Effector memory CD8-positive, alpha-beta T cell (primary cell): ENCODE measurements at places on chromosomes 7 and 10.

GRCh38 chr7:29652556-29652955, 88.9 kb downstream of the PRR15 start:
- DNase-seq = no peak
- no peak overlapping the region for H3K27ac ChIP-seq
- no peaks in the 10 kb centered on the region for H3K36me3 ChIP-seq
- H3K4me3 ChIP-seq = no peak overlapping the region
- peaks cover 4% of the 10 kb centered on the region for H3K27me3 ChIP-seq
- no peaks in the 10 kb centered on the region for H3K4me1 ChIP-seq

DNA sequence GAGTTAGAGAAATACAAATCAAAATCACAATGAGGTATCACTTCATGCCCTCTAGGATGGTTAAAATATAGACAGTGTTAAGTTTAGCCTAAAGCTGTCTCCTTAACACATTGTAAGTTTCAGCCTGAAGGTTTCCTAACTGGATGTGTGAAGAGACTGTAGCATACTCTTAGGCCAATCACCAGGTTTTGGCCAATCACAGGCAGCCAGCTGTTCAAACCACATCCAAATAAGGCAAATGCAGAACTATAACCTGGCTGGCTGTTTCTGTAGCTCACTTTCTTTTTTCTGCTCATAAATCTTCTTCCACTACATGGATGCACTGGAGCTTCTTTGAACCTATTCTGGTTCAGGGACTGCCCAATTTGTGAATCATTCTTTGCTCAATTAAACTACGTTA, 19.7 kb downstream of the ESYT2 start:
- peak overlapping the region; percentile 17 for H3K4me3 ChIP-seq
- H3K4me1 ChIP-seq = peaks cover 56% of the 10 kb centered on the region
- peaks cover 75% of the 10 kb centered on the region for H3K36me3 ChIP-seq
- H3K27ac ChIP-seq = peak overlapping the region; percentile 83
- H3K27me3 ChIP-seq = no peaks in the 10 kb centered on the region
- DNase-seq = no peak

- H3K36me3 ChIP-seq = peaks cover 3% of the 10 kb centered on the region
- H3K4me3 ChIP-seq = peak overlapping the region; percentile 95
- H3K27me3 ChIP-seq = peaks cover 8% of the 10 kb centered on the region
- DNase-seq = no peak
These were observed 28.4 kb downstream of the RBM20 start for GRCh38 chr10:110672580-110672919.

DNA sequence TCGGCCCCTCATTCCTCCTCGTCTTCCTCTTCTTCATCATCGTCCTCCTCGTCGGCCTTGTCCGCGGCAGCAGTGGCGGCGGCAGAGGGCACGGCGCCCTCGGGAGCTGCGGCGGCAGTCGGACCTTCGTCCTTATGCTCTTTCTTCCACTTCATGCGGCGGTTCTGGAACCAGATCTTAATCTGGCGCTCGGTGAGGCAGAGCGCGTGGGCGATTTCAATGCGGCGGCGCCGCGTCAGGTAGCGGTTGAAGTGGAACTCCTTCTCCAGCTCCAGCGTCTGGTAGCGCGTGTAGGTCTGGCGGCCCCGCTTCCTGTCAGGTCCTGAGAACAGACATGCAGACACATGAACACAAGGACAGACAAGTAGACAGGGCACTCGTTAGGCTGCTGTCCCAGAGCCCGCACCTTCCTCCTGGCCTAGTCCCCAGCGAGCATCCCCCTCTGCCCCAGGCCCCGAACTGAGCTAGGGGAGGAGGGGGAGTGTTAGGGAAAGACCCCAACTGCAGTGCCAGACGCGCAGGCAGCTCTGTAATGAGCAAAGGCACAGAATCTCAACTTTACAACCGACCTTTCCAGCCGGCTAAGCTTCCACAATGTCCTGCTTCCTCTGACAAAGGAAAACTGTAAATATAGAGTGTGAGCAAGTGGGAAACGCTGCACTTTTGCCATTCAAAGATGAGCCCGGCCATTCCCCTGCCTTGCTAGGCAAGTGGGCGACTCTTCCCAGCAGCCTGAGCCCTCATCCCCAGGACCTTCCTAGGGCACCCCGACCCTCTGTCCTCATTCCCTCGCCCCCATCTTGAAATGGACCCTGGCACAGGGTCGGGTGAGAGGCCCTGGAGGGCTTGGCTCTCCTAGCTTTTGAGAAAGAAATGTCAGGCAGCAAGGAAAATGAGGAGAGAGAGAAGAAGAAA, 1.3 kb downstream of the HOXA7 start:
- H3K4me3 ChIP-seq = peak overlapping the region; percentile 80
- no peak overlapping the region for H3K27ac ChIP-seq
- peaks cover 49% of the 10 kb centered on the region for H3K4me1 ChIP-seq
- DNase-seq = no peak
- H3K36me3 ChIP-seq = peaks cover 36% of the 10 kb centered on the region

- H3K36me3 ChIP-seq = no peaks in the 10 kb centered on the region
- peak overlapping the region; percentile 29 for H3K27ac ChIP-seq
- H3K4me1 ChIP-seq = peaks cover 8% of the 10 kb centered on the region
- DNase-seq = no peak
These were observed 111.6 kb downstream of the ARHGAP22 start for GRCh38 chr10:48493083-48493871.

GRCh38 chr10:49656845-49657493, 22.5 kb upstream of the C10orf53 start:
- no peak overlapping the region for H3K27ac ChIP-seq
- no peaks in the 10 kb centered on the region for H3K36me3 ChIP-seq
- H3K27me3 ChIP-seq = peaks cover 36% of the 10 kb centered on the region
- DNase-seq = no peak
- no peak overlapping the region for H3K4me3 ChIP-seq
- H3K4me1 ChIP-seq = no peaks in the 10 kb centered on the region

- peaks cover 65% of the 10 kb centered on the region for H3K36me3 ChIP-seq
- H3K27me3 ChIP-seq = no peaks in the 10 kb centered on the region
- no peak overlapping the region for H3K4me3 ChIP-seq
- peak; percentile 54 for DNase-seq
These were observed 35.5 kb downstream of the IKZF1 start for GRCh38 chr7:50339990-50340500.

GRCh38 chr10:101267290-101267680, 38.0 kb upstream of the LBX1 start:
- H3K36me3 ChIP-seq = peaks cover 3% of the 10 kb centered on the region
- H3K4me1 ChIP-seq = peaks cover under 1% of the 10 kb centered on the region
- no peak for DNase-seq
- H3K27ac ChIP-seq = no peak overlapping the region
- peaks cover 42% of the 10 kb centered on the region for H3K27me3 ChIP-seq

DNA sequence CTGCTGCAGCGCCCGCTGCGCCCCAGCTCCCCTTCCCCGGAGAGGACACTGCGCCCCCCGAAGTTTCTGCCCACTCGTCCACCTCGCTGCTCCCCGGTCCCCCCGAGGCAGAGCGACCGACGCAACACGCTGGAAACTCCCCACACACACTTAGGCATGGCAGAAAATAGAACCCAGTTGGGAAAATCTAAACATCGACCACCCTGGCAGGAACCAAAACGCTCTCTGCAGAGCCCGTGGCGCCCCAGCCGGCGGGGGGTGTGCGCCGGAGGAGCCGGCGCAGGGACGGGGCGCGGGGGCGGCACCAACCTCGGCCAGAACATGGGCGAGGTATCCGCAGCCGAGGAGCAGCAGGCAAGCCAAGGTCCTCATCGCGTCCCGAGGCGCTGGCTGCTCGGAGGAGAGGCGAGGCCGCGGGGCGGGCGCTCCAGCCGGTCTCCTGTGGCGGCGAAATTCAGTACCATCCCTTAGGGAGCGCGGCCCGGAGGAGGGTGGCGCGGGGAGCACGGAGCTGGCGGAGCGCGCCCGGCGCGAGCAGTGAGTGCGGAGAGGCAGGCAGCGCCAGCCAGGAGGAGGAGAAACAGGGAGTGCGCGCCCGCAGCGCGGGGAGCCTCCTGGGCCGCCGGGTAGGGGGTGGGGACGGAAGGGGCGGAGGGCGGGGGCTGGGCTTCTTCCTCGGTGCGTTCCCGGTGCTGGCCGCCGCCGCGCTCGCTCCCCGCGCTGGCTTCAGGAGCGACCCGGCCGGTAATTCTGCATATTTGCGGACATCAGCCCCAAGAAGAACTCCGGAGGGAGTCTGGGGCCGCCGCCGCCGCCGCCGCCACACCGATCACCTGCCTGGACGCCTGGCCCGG, 789 bp downstream of the PDGFA start:
- no peak for DNase-seq
- no peak overlapping the region for H3K27ac ChIP-seq
- peak overlapping the region; percentile 76 for H3K4me3 ChIP-seq
- H3K4me1 ChIP-seq = peaks cover 9% of the 10 kb centered on the region

DNA sequence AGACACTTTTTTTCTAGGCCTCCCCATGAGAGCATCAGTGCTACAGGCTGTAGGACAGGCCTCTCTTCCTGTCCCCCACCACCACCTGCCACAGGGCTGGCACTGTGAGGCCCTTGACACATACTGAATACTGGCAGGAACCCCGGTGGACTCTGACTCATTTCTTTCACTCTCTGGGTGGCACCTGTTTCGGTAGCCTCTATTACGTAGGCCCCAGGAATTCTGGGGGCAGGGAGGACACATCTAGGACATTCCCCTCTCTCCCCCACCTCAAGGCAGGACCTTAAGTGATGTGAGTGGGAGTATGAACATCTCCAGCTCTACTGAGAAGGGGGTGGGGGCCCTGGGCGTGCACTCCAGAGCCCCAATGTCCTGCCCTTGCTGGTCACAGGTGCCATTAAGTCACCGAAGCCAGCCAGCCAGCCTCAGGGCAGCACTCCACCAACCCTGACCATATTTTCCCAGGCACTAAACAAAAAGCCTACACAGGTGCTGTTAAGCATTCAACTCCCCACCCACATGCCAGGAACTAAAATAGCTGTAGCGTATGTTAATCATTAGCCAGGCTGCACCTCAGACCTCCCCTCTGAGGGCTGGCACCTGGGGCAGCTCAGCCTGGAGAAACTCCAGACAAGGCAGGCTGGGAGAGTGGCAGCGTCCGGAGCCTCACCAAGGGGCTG, 8.9 kb downstream of the ANXA11 start:
- peak overlapping the region; percentile 59 for H3K4me3 ChIP-seq
- H3K27me3 ChIP-seq = no peaks in the 10 kb centered on the region
- peak overlapping the region; percentile 95 for H3K27ac ChIP-seq
- peaks cover 23% of the 10 kb centered on the region for H3K36me3 ChIP-seq

DNA sequence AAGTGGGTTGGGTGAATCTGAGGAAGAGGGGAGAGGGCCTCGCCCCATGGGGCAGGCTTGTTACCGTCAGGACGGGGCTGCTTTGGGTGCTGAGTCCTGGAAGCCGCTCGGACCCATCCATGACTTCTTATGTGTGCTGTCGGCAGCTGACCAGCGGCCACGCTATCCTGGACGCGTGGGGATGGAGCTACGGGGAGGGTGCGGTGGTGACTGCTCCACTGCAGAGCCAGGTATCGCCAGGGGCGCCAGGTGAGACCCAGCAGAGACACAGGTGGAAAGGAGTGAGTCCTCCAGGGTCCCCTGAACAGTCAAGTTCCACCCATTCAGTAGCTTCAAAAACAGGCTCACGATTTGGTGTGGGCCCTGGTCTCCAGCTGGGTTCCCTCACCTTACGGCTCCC, 10.6 kb upstream of the FAM20C start:
- H3K27me3 ChIP-seq = peaks cover 9% of the 10 kb centered on the region
- H3K27ac ChIP-seq = no peak overlapping the region
- no peak overlapping the region for H3K4me3 ChIP-seq
- no peaks in the 10 kb centered on the region for H3K36me3 ChIP-seq

DNA sequence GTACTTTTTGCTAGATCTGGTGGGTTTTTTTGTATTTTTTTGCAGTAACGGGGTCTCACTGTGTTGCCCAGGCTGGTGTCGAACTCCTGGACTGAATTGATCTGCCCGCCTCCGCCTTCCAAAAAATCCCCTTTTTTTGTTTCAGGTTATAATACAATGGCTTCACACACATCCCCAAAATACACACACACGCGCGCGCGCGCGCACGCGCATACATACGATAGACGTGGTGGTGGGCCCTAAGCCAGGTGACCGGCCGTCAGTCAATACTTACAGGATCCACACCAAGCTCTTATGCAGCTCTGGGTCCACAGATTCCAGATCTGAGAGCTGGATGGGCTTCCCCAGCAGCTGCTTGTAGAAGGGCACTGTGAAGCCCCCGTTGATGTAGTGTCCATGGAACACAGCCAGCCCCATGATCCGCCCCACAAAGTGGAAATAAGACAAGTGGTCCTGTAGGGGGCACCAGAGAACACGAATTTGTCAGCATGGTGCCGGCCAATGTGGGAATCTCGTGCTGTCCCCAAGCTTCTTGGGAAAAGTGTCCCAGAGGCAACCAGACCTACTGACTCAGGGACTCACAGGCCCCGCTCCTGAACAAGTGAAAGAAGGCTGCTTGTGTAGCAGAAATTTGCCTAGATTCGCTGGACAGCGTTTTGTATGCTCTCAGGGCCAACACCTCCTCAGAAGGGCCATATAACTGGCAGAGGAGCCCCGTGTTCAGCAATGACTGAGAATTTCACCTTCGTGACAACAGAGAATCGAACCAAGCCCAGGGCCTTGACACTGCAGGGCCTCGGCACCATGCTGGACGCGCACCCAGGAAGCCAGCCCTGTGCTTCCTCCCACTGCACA, 103.6 kb downstream of the SMURF1 start:
- H3K36me3 ChIP-seq = peaks cover 77% of the 10 kb centered on the region
- H3K4me3 ChIP-seq = no peak overlapping the region
- DNase-seq = peak; percentile 55
- peaks cover 6% of the 10 kb centered on the region for H3K4me1 ChIP-seq
- no peaks in the 10 kb centered on the region for H3K27me3 ChIP-seq
- peak overlapping the region; percentile 69 for H3K27ac ChIP-seq

DNA sequence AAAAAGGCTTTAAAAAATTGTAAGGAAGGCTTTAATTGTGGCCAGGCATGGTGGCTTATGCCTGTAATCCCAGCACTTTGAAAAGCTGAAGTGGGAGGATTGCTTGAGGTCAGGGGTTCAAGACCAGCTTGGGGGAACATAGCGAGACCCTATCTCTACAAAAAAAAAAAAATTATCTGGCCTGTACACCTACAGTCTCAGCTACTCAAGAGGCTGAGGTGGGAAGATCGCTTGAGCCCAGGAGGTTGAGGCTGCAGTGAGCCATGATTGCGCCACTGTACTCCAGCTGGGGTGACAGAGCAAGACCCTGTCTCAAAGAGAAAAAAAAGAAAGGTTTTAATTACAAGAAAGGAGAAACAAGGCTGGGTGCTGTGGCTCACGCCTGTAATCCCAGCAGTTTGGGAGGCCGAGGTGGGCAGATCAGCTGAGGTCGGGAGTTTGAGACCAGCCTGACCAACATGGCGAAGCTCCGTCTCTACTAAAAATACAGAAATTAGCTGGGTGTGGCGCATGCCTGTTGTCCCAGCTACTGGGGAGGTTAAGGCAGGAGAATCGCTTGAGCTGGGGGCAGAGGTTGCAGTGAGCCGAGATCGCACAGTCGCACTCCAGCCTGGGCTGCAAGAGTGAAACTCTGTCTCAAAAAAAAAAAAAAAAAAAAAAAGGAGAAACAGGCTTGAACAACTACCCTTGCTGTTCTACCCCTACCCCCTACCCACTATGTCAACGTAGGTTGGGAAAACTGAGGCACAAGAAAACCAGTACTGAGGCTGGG, 83.7 kb downstream of the CARD11 start:
- H3K27ac ChIP-seq = peak overlapping the region; percentile 44
- no peak overlapping the region for H3K4me3 ChIP-seq
- H3K27me3 ChIP-seq = no peaks in the 10 kb centered on the region

GRCh38 chr7:151059367-151060112, at the start of gene SLC4A2:
Gene SLC4A2 (plus strand): TSS chr7:151059589. CDS start chr7:151061988, 2,399 bp downstream.
- H3K27ac ChIP-seq = peak within 1 kb of the TSS; percentile 97
- peaks cover 13% of the 10 kb centered on the region for H3K36me3 ChIP-seq
- DNase-seq = peak; percentile 67
- H3K4me1 ChIP-seq = peaks cover 37% of the 10 kb centered on the region
- H3K27me3 ChIP-seq = peaks cover 4% of the 10 kb centered on the region

GRCh38 chr7:137816696-137817320, 30.0 kb downstream of the DGKI start:
- H3K36me3 ChIP-seq = no peaks in the 10 kb centered on the region
- H3K4me3 ChIP-seq = no peak overlapping the region
- H3K27ac ChIP-seq = no peak overlapping the region
- H3K4me1 ChIP-seq = no peaks in the 10 kb centered on the region
- H3K27me3 ChIP-seq = peaks cover 28% of the 10 kb centered on the region
- no peak for DNase-seq
